Mesothelial cell of epicardium (in vitro differentiated cells): ENCODE measurements at places on chromosomes 11 and 22.

GRCh38 chr22:46278656-46279645 lies 11.1 kb downstream of the TTC38 start:
- no peak overlapping the region for H3K4me3 ChIP-seq
- H3K4me1 ChIP-seq, result no peaks in the 10 kb centered on the region
- DNase-seq, result no peak
- no peaks in the 10 kb centered on the region for H3K27me3 ChIP-seq
- peaks cover 39% of the 10 kb centered on the region for H3K36me3 ChIP-seq
- no peak overlapping the region for H3K27ac ChIP-seq

- H3K36me3 ChIP-seq, result no peaks in the 10 kb centered on the region
- H3K4me1 ChIP-seq, result no peaks in the 10 kb centered on the region
- no peak overlapping the region for H3K27ac ChIP-seq
- DNase-seq, result no peak
- no peak overlapping the region for H3K4me3 ChIP-seq
These were observed 18.9 kb upstream of the VWA5A start for GRCh38 chr11:124096364-124096763.

DNA sequence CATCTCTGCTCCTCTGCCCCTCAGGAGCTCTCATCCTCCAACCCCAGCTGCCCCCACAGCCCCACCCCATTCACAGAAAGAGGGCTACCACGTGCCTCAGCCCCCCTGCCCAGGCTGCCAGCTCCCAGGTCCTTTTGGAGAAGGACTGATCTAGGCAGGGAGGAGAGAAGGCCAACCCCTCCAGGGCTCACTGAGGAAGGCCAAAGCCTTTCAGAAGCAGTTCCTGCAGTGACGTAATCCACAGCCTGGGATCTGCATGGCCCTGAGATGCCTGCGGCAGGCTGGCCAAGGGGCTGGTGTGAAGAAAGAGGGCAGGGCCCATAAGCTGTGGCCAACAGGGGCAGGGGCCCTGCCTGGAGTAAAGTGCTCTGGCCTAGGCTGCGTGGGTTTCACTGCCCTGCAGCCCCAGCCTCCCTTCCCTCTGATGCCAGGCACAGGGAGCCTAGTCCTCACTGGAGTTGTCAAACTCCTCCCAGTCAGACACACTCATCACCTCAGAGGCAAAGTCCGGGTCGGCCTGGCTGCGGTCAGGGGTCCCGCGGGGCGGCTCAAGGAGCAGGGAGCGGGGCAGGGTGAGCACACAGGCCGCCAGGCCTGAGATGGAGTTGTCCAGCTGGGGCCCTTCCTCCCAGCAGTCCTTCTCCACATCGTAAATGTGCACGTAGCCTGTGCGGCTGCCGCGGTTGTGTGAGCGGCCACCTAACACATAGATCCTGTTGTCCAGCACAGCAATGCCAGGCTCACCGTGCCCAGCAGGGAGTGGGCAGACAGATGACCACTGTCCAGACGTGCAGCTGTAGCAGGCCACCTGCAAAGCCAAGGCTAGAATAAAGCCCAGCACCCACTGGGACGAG lies 4.2 kb upstream of the SCARF2 start:
- H3K27me3 ChIP-seq, result no peaks in the 10 kb centered on the region
- H3K4me3 ChIP-seq, result no peak overlapping the region
- DNase-seq, result no peak
- H3K27ac ChIP-seq, result no peak overlapping the region

DNA sequence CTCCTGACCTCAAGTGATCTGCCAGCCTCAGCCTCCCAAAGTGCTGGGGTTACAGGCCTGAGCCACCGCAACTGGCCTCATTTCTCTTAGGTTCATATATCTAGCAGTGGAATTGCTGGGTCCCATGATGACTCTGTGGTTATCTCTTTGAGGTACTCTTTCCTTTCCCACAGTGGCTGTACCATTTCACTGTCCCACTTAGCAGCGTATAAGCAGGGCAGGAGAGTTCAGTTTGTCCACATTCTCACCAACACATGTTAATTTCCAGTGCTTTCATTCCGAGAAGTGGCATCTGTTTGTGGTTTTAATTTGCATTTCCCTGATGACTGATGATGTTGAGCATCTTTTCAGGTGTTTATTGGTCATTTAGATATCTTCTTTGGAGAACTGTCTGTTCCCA lies 16.4 kb downstream of the PRR5 start:
- H3K36me3 ChIP-seq, result peaks cover 9% of the 10 kb centered on the region
- H3K27me3 ChIP-seq, result no peaks in the 10 kb centered on the region
- H3K4me3 ChIP-seq, result no peak overlapping the region
- H3K27ac ChIP-seq, result no peak overlapping the region
- no peak for DNase-seq

GRCh38 chr11:22671751-22672150 lies 5.3 kb downstream of the GAS2 start:
- no peaks in the 10 kb centered on the region for H3K36me3 ChIP-seq
- DNase-seq, result no peak
- peaks cover 12% of the 10 kb centered on the region for H3K27me3 ChIP-seq

DNA sequence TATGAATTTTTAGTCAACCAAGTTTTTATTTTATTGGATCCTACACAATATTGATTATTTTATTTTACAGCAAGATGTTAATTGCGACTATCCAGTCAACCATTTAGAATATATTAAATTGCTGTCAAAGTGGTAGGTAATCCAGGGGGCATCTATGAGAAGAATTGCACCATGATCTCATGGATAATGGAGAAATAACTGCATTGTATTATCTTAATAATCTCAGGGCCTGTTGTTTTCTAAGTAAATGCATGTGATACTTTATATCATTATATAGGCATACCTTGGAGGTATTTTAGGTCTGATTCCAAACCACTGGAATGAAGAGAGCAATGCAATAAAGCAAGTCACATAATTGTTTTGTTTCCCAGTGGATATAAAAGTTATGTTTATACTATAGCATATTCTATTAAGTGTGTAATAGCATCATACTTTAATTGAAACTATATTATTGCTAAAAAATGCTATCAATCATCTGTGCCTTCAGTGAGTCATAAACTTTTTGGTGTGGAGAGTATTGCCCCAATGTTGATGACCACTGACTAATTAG lies 595.4 kb upstream of the CHORDC1 start:
- peaks cover 11% of the 10 kb centered on the region for H3K4me1 ChIP-seq
- H3K4me3 ChIP-seq, result no peak overlapping the region
- no peak for DNase-seq
- no peaks in the 10 kb centered on the region for H3K27me3 ChIP-seq
- H3K36me3 ChIP-seq, result no peaks in the 10 kb centered on the region
- no peak overlapping the region for H3K27ac ChIP-seq

GRCh38 chr11:102544594-102544993 lies 14.0 kb upstream of the MMP7 start:
- no peak for DNase-seq
- no peak overlapping the region for H3K27ac ChIP-seq
- peaks cover 4% of the 10 kb centered on the region for H3K4me1 ChIP-seq
- no peaks in the 10 kb centered on the region for H3K27me3 ChIP-seq
- no peak overlapping the region for H3K4me3 ChIP-seq

- no peak overlapping the region for H3K27ac ChIP-seq
- no peaks in the 10 kb centered on the region for H3K36me3 ChIP-seq
- DNase-seq, result no peak
- peaks cover 48% of the 10 kb centered on the region for H3K4me1 ChIP-seq
- H3K4me3 ChIP-seq, result peak overlapping the region; percentile 92
These were observed 2.2 kb downstream of the NCAM1 start for GRCh38 chr11:112963368-112963955.

GRCh38 chr11:19912115-19912957 lies 199.7 kb downstream of the NAV2 start:
- no peak for DNase-seq
- H3K4me1 ChIP-seq, result peaks cover 29% of the 10 kb centered on the region
- H3K4me3 ChIP-seq, result no peak overlapping the region
- H3K27me3 ChIP-seq, result no peaks in the 10 kb centered on the region

DNA sequence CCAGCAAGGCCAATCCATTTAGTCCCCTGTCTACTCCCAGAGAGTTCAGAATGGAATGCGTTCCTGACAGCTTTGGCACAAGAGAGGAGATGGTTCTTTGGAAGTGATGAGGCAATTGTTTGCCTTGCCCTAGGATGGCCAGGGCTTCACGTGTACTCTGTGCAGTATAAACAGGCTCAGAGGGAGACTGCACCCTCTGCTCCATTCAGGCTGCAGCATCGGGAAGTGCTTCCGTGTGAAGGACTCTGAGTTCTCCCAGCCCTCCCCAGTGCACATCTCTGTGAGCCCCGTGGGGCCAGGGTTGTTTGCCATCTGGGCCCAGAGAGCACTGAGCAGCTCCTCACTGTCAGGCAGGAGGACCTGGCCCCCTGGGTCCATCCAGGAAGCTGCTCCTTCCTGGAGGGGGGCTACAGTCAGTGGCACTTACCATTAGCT lies 215.3 kb upstream of the TBCEL start:
- no peaks in the 10 kb centered on the region for H3K4me1 ChIP-seq
- peaks cover 13% of the 10 kb centered on the region for H3K27me3 ChIP-seq
- DNase-seq, result no peak
- no peak overlapping the region for H3K27ac ChIP-seq
- no peak overlapping the region for H3K4me3 ChIP-seq

DNA sequence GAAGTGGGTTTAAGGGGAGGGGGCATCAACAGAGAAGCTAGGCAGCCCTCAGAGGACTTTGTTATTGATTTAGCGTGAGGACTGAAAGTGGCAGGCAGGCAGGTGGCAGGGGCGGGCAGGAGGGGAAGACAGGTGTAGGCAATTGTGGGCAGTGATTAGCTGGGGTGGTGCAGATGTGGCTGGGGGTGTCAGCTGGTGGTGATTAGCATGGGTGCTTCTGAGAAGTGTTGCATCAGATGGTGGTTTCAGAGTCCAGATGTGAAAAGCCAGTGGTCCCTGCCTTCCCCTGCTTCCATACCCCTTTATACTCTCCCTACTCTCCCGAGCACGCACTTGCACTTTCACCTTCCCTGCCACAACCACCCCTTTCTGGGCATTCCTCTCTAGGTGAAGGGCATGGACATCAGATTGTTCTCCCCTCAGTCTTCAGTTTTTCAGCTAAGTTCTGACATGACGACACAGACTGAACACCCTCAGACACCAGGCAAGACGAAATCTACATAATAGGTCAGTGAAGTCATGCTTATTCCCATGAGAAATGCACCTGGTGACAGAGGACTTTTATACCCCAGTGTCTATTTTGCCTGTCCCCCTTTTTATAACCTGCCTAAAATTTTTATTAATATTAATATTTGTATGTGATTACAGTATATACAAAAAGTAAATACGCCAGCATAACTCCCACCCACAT lies 435.7 kb upstream of the CADM1 start:
- H3K4me1 ChIP-seq, result peaks cover 8% of the 10 kb centered on the region
- H3K27me3 ChIP-seq, result peaks cover 52% of the 10 kb centered on the region
- no peak overlapping the region for H3K4me3 ChIP-seq
- H3K36me3 ChIP-seq, result no peaks in the 10 kb centered on the region
- no peak overlapping the region for H3K27ac ChIP-seq

GRCh38 chr11:67409261-67409666 lies 5.4 kb downstream of the TBC1D10C start:
- H3K27ac ChIP-seq, result no peak overlapping the region
- peaks cover 10% of the 10 kb centered on the region for H3K4me1 ChIP-seq
- peaks cover 43% of the 10 kb centered on the region for H3K27me3 ChIP-seq
- H3K36me3 ChIP-seq, result no peaks in the 10 kb centered on the region

DNA sequence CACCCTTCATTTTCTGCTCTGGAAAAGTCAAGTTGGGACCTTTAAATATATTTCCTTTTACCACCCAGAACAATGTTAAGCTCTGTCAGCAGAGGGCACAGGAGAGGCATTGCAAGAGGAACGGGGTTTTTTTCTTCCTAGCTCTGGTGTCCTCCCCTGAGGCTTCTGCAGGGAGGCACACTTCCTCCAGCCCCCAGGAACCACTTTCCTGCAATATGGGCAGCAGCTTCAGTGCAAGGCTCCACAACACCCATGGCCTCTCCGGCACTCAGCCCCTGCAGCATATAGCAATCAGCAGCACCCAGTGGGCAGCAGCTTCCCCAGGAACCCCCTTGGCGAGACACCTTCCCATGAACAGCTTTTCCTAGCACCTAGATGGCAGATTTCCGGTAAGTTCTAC lies 101.4 kb downstream of the SYT9 start:
- no peak overlapping the region for H3K27ac ChIP-seq
- peaks cover 18% of the 10 kb centered on the region for H3K4me1 ChIP-seq
- DNase-seq, result no peak
- H3K27me3 ChIP-seq, result no peaks in the 10 kb centered on the region
- H3K36me3 ChIP-seq, result no peaks in the 10 kb centered on the region
- H3K4me3 ChIP-seq, result no peak overlapping the region

DNA sequence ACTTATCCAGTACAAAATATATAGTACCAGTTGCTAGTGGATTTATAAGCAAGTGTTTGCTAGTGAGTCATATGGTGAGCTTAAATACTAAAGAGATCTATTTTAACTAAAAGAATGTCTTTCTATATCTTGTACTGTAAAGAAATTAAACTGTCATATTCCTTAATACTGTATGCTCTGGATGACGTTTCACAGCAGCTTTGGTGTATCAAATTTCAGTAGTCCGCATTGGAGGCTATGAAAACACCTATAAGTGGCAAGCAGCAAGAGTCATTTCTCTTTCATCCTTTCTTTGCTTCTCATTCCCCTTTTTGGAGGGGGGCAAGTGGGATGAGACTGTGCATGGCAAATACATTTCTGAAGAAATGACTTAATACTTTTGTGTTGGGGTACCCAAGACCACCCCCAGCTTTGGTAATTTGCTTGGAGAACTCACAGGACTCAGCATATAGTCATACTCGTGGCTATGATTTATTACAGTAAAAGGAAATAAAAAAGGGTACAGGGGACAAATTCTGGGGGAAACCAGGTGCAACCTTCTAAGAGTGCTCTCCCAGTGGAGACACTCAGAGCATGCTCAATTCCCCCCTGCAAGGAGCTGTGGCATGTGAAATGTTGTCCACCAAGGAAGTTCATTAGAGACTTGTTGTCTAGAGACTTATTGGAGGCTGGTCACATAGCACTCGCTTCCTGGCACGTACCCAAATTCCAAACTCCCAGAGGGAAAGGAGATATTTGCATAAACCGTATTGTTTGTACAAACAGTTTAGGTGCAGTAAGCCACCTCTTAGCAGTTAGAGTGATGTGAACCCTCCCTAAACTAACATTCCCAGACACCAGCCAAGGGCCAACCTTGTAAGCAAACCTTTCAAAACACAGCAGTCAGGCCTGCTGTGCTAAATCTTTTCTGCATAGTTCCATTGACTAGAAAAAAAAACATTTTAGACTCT lies 210.8 kb downstream of the PGR start:
- no peaks in the 10 kb centered on the region for H3K27me3 ChIP-seq
- H3K36me3 ChIP-seq, result peaks cover 2% of the 10 kb centered on the region
- H3K27ac ChIP-seq, result no peak overlapping the region
- DNase-seq, result no peak
- peaks cover 17% of the 10 kb centered on the region for H3K4me1 ChIP-seq

GRCh38 chr22:46107753-46108563 lies 42.4 kb upstream of the PPARA start:
- DNase-seq, result no peak
- peaks cover 7% of the 10 kb centered on the region for H3K4me1 ChIP-seq
- H3K36me3 ChIP-seq, result peaks cover 4% of the 10 kb centered on the region
- no peaks in the 10 kb centered on the region for H3K27me3 ChIP-seq
- no peak overlapping the region for H3K4me3 ChIP-seq

GRCh38 chr22:44215287-44215686 lies 34.6 kb downstream of the PARVG start:
- no peaks in the 10 kb centered on the region for H3K36me3 ChIP-seq
- H3K27ac ChIP-seq, result no peak overlapping the region
- H3K27me3 ChIP-seq, result peaks cover 14% of the 10 kb centered on the region
- DNase-seq, result no peak
- no peak overlapping the region for H3K4me3 ChIP-seq
- no peaks in the 10 kb centered on the region for H3K4me1 ChIP-seq

GRCh38 chr11:126188332-126189108 lies 22.9 kb downstream of the RPUSD4 start:
- peak overlapping the region; percentile 38 for H3K27ac ChIP-seq
- H3K4me1 ChIP-seq, result peaks cover 20% of the 10 kb centered on the region
- H3K36me3 ChIP-seq, result peaks cover 22% of the 10 kb centered on the region
- DNase-seq, result no peak
